ENCODE measurements at places on chromosomes 3 and 15. TPM values are rescaled to one million over a fixed set of nuclear protein-coding genes. Genes with fewer than 3 reads are reported as not detected.

DNAH12 gene
- total RNA-seq, result under 0.01 TPM

IQCH gene
- 1.7 TPM for total RNA-seq

ILDR1 gene
- total RNA-seq, result not detected

BCL2A1 gene
- 0.13 TPM for total RNA-seq

CHRFAM7A gene
- total RNA-seq, result not detected

XYLB gene
- total RNA-seq, result 1.9 TPM

GJD2 gene
- total RNA-seq, result not detected

CRYGS gene
- total RNA-seq, result 0.13 TPM

SH3GL3 gene
- not detected for total RNA-seq

GUCA1C gene
- total RNA-seq, result not detected

ARL14 gene
- total RNA-seq, result not detected

MOBP gene
- under 0.01 TPM for total RNA-seq

CCR3 gene
- total RNA-seq, result not detected

ADCY5 gene
- total RNA-seq, result not detected

EFL1 gene
- total RNA-seq, result 23.5 TPM

PEX5L gene
- total RNA-seq, result not detected

KBTBD13 gene
- total RNA-seq, result not detected

SAMMSON gene
- total RNA-seq, result not detected

SNX4 gene
- total RNA-seq, result 36.5 TPM

LXN gene
- total RNA-seq, result 50.4 TPM

NME9 gene
- total RNA-seq, result not detected

KCNAB1 gene
- total RNA-seq, result 0.53 TPM

CCDC33 gene
- not detected for total RNA-seq

NR1I2 gene
- total RNA-seq, result 0.05 TPM

CAMP gene
- not detected for total RNA-seq

C3orf20 gene
- not detected for total RNA-seq

SKIC8 gene
- total RNA-seq, result 85.0 TPM

GRK7 gene
- total RNA-seq, result not detected

NUDT16 gene
- 10.6 TPM for total RNA-seq

HACD2 gene
- 17.0 TPM for total RNA-seq

TTLL13 gene
- total RNA-seq, result 0.20 TPM

COX17 gene
- total RNA-seq, result 30.4 TPM

ZIC4 gene
- not detected for total RNA-seq

ZNF197 gene
- 4.4 TPM for total RNA-seq

CHL1 gene
- not detected for total RNA-seq

FSTL1 gene
- 244 TPM for total RNA-seq

ATP13A5 gene
- not detected for total RNA-seq

ITIH1 gene
- total RNA-seq, result not detected

GMNC gene
- total RNA-seq, result 0.54 TPM

CCDC39 gene
- not detected for total RNA-seq

LRRC15 gene
- 0.20 TPM for total RNA-seq

TM4SF18 gene
- 346 TPM for total RNA-seq

TUSC7 gene
- not detected for total RNA-seq

MORC1 gene
- not detected for total RNA-seq

GPR62 gene
- 0.20 TPM for total RNA-seq

TM6SF1 gene
- 20.3 TPM for total RNA-seq

PLCL2 gene
- 8.9 TPM for total RNA-seq

MEX3B gene
- total RNA-seq, result 3.0 TPM

CXCR6 gene
- not detected for total RNA-seq

EPHB1 gene
- total RNA-seq, result 0.67 TPM

RHOA gene
- 580 TPM for total RNA-seq

LIPH gene
- not detected for total RNA-seq

ACTRT3 gene
- total RNA-seq, result 6.1 TPM
